ENCODE measurements at places on chromosomes 2 and 18. TPM values are rescaled to one million over a fixed set of nuclear protein-coding genes. Genes with fewer than 3 reads are reported as not detected.

Gene XIRP2
- 1.2 TPM for total RNA-seq

Gene ALLC
- not detected for total RNA-seq

Gene HOXD13
- 7.5 TPM for total RNA-seq

Gene BMP10
- not detected for total RNA-seq

Gene SOWAHC
- 16.3 TPM for total RNA-seq

Gene TIA1
- 99.6 TPM for total RNA-seq

Gene G6PC2
- total RNA-seq = not detected

Gene UGT1A10
- total RNA-seq = not detected

Gene WNT6
- total RNA-seq = not detected

Gene ZNF385B
- not detected for total RNA-seq

Gene FER1L5
- 1.6 TPM for total RNA-seq

Gene ZNF532
- 39.5 TPM for total RNA-seq

Gene POTEJ
- not detected for total RNA-seq

Gene MARS2
- total RNA-seq = 3.1 TPM

Gene POTEC
- total RNA-seq = not detected

Data from uterine smooth muscle cell (primary cell).